ENCODE measurements at places on chromosomes 2 and 18.
A peak's percentile ranks its signal among the peaks of the same experiment; 100 is the strongest.

DNA sequence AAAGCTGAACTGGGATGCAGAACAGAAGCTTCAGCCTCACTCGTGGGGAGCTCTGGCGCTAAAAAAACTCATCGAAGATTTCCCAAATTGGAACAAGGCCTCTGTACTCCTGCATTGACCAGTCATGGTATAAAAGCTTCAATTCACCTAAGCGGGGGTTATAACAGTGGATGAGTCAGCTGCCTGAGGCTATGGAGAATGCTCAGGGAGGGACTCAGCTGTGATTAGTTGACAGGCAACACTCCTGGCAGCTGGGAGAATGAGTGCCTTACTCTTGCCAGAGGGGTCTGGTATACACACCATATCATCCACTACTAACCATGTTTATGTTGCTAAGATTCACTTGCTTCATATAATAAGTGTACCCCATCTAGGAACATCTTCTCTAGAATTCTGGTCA, 350.6 kb upstream of the VRK2 start:
- no peak overlapping the region for H3K27ac ChIP-seq
- no peaks in the 10 kb centered on the region for H3K27me3 ChIP-seq
- no peak overlapping the region for H3K4me3 ChIP-seq

GRCh38 chr18:31436825-31437224, 10.7 kb upstream of the DSG3 start:
- H3K36me3 ChIP-seq, result no peaks in the 10 kb centered on the region
- H3K4me3 ChIP-seq, result no peak overlapping the region
- no peaks in the 10 kb centered on the region for H3K27me3 ChIP-seq
- no peak for DNase-seq
- H3K27ac ChIP-seq, result no peak overlapping the region

DNA sequence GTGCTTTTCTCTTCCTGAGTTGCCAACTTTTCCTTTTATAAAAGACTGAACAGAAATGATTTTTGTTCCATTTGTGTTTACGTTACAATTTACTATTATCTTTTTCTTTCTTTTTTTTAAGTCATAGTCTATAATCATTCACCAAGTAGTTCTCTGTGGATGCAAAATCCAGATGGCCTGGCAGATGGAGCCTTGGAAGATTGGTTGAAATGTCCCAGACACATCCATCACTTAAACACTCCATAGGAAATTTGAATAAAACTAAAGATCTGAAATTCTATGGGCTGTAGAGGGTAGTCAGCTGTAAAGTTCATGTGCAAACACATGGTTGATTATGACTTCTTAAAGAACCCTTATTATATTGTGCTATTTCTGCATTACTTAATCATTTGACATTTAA, 164.8 kb upstream of the DOCK10 start:
- no peak overlapping the region for H3K4me3 ChIP-seq
- no peak for DNase-seq
- no peak overlapping the region for H3K27ac ChIP-seq
- H3K4me1 ChIP-seq, result no peaks in the 10 kb centered on the region
- H3K36me3 ChIP-seq, result no peaks in the 10 kb centered on the region

- DNase-seq, result no peak
- peaks cover 6% of the 10 kb centered on the region for H3K36me3 ChIP-seq
- H3K27ac ChIP-seq, result peak overlapping the region; percentile 88
- peaks cover 36% of the 10 kb centered on the region for H3K4me1 ChIP-seq
These were observed 983 bp downstream of the MTX2 start for GRCh38 chr2:176270100-176270750.

DNA sequence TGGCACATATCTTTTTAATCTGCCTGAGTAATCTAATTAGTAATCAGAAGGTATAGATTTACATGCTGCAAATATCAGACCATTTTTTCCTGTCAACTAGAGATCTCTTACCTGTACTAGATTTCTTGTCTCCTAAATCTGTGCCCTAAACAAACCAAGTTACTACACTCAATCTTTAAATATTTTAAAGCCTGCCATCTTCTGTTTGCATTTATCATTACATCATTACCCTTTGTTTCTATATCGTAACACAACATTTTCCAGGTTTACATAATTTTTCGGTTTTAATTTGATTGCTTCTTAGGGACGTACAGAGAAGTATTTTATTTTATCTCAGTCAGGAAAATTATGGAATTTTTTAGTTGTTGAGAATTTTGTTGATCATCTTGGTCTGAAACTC, 25.7 kb downstream of the PSMA8 start:
- no peak overlapping the region for H3K27ac ChIP-seq
- no peak overlapping the region for H3K4me3 ChIP-seq
- no peak for DNase-seq
- no peaks in the 10 kb centered on the region for H3K4me1 ChIP-seq

- no peaks in the 10 kb centered on the region for H3K27me3 ChIP-seq
- H3K4me1 ChIP-seq, result peaks cover 5% of the 10 kb centered on the region
- no peak overlapping the region for H3K27ac ChIP-seq
These were observed 60.1 kb downstream of the GBX2 start for GRCh38 chr2:236107942-236108625.

GRCh38 chr18:36449451-36449850, 151.9 kb downstream of the FHOD3 start:
- DNase-seq, result no peak
- H3K4me3 ChIP-seq, result no peak overlapping the region
- no peaks in the 10 kb centered on the region for H3K36me3 ChIP-seq
- no peak overlapping the region for H3K27ac ChIP-seq

GRCh38 chr2:240670402-240670801, 12.3 kb downstream of the AQP12B start:
- H3K27me3 ChIP-seq, result peaks cover 32% of the 10 kb centered on the region
- no peaks in the 10 kb centered on the region for H3K4me1 ChIP-seq
- H3K36me3 ChIP-seq, result no peaks in the 10 kb centered on the region
- H3K27ac ChIP-seq, result no peak overlapping the region

GRCh38 chr2:101623031-101623521, 74.4 kb upstream of the MAP4K4 start:
- DNase-seq, result no peak
- H3K36me3 ChIP-seq, result no peaks in the 10 kb centered on the region
- no peaks in the 10 kb centered on the region for H3K27me3 ChIP-seq
- H3K27ac ChIP-seq, result peak overlapping the region; percentile 83

- no peaks in the 10 kb centered on the region for H3K4me1 ChIP-seq
- H3K4me3 ChIP-seq, result no peak overlapping the region
- no peak for DNase-seq
- H3K36me3 ChIP-seq, result no peaks in the 10 kb centered on the region
These were observed 880.6 kb downstream of the TSN start for GRCh38 chr2:122636097-122636496.
